ENCODE measurements at places on chromosomes 3 and 15.

DNA sequence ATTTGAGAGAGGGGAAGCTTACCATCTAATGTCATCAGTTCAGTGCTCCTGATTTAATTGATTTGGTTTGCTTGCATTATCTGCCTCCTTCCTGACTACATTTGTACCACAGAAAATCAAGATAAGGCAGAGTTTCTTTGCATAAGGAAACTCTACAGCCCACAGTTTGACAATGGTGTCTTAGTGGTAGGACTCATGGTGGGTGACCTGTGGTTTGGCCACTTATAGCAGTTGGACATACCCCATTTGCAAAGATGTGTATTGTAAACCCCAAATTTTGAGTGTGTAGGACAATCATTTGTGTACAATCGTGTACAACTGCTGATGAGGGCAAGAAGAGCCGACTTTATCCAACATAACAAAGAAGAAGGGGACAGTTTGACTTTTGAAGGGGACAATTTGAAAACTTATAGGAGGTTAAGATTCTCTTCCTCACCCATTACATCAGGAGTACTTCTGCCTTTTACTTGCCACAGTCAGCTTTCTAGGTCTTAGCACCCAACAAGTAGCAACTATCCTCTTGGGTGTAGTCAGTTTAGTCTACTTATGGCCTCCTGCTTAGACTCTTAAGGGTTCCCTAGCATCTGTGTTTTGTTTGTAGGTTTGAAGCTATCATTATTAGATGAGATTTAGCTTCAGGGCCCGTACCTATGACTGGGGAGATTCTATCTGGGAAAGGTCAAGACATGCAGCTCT lies 6.2 kb downstream of the TGFBR2 start:
- no peak for DNase-seq

GRCh38 chr3:184525337-184526087 lies 36.1 kb upstream of the EPHB3 start:
- peak; percentile 79 for DNase-seq

GRCh38 chr3:107382631-107383030 lies 5.4 kb downstream of the CCDC54 start:
- no peak for DNase-seq

GRCh38 chr3:71546821-71547220 lies 36.7 kb downstream of the FOXP1 start:
- no peak for DNase-seq

GRCh38 chr3:129040039-129040336 lies 20.6 kb upstream of the GP9 start:
- DNase-seq = no peak

DNA sequence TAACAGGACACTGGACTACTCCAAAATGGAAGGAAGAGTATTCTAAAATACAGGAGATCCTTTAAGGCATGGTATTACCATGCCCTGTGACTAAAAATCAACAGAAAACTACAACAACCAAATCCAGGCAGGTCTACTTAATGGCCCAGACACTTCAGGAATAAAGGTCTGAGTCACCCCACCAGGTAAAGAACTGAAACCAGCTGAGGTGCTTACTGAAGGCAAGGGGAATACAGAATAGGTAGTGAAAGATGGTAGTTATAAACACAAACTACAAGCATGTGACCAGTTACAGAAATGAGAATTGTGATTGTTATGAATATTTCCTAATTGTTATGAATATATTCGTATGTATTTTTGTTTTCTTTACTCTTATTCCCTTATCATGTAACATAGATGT lies 13.4 kb downstream of the IFT57 start:
- DNase-seq = no peak

DNA sequence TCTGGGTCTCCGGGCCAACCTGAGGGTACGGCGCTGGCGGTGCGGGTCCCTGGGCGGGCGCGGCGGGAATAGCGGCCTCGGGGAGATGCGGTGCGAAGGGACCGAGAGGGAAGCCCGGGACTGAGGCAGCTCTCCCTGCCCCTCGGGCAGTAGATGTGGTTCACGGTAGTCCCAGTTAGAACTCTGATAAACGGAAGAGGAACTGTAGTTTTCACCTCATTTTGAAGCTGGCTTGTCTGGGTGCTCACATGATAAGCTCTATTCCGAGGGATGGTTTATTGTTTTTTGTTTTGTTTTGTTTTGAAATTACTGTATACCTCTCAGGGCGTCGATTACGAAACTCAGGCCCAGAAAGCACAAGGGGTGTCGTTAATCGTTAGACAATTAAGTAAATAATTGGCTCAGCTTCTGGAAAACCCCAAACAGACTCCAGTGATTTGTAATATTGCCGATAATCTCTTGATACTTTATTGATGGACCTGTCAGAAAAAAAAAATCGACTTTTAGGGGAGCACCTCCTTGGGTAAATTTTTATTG lies 413 bp downstream of the NUSAP1 start:
- no peak for DNase-seq

DNA sequence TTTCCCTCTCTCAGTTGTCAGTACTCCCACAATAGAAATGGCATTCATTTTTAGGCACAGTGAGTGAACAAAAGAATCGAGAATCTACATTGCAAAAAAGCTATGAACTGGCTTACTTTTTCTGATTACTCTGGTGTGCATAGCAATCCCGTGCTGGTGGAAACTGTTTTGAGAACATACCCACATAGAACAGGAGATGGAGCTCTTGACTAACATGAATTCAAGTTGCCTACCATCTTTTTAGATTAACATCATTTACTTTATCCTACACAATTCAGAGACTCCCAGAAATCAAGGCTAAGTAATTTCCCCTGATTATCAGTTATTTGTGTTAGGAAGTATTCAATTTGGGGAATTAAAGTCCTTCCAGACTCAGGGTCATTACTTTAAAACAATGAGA lies 326.6 kb downstream of the ARPP21 start:
- no peak for DNase-seq

GRCh38 chr3:190404715-190405114 lies 16.8 kb downstream of the CLDN16 start:
- DNase-seq = no peak

- DNase-seq = no peak
Measured at GRCh38 chr3:30664884-30665283, 58.5 kb downstream of the TGFBR2 start.

- no peak for DNase-seq
Measured at GRCh38 chr3:167736264-167736787, 805 bp downstream of the SERPINI1 start.

DNA sequence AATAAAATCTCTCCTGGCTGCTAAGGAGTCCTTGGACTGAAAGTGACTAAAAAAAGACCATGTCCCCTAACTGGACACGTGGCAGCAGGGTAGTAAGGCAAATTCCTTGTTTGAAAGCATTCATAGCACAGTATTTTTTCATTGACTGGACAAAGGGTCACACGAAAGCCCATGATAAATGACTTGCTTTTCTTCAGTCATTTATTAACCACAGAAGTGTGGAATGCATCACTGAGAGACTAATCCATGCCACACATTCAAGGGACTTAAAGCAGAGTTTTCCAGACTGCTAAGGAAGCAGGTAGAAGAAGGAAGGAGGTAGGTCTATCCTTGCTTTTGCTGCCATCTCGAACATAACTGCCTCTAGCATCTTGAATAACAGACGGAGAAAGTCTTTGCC lies 31.2 kb downstream of the CASR start:
- DNase-seq = no peak

- no peak for DNase-seq
Measured at GRCh38 chr15:63072809-63073277, 30.3 kb downstream of the TPM1 start.

- DNase-seq = no peak
Measured at GRCh38 chr3:93969443-93969842, 4.3 kb downstream of the PROS1 start.

DNA sequence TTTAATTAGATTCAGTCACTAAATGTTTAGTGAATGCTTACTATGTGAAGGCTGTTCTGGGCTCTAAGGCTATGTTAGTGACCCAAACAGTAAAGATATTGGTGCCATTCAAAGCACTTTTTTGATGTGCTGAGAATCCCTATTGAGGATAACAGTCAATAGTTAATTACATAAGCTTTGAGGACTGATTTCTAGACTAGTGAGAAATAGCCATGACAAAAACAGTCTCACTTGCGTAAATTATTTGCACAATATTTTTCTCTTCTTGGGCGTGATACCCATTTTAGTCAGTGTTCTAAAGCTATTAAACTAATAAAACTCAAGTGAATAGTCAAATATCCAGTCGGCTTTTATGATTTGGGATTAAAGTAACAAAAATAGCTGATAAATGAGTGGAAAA lies 74.6 kb downstream of the UBE2E2 start:
- DNase-seq = no peak

DNA sequence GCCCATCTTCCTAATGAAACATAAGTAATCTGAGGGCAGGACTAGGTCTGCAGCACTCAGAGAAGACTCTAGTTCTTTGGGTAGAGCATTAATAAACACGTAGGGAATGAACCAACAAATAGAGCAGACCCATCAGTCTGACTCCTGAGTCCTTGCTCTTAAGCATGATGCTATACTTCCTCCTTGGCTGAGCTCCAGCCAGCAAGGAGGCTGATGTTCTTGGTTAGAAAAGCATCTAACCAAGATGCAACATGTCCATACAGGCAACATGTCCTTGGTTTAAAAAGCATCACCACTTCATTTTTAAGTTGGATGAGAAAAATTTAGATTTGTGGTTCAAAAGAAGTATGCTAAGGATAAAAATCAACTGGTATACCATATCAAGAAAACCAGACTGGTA lies 8.5 kb upstream of the MYH15 start:
- DNase-seq = no peak

GRCh38 chr15:91153954-91154353 lies 53.9 kb downstream of the SV2B start:
- DNase-seq = no peak

- DNase-seq = no peak
Measured at GRCh38 chr3:143081365-143081764, 38.2 kb upstream of the CHST2 start.

DNA sequence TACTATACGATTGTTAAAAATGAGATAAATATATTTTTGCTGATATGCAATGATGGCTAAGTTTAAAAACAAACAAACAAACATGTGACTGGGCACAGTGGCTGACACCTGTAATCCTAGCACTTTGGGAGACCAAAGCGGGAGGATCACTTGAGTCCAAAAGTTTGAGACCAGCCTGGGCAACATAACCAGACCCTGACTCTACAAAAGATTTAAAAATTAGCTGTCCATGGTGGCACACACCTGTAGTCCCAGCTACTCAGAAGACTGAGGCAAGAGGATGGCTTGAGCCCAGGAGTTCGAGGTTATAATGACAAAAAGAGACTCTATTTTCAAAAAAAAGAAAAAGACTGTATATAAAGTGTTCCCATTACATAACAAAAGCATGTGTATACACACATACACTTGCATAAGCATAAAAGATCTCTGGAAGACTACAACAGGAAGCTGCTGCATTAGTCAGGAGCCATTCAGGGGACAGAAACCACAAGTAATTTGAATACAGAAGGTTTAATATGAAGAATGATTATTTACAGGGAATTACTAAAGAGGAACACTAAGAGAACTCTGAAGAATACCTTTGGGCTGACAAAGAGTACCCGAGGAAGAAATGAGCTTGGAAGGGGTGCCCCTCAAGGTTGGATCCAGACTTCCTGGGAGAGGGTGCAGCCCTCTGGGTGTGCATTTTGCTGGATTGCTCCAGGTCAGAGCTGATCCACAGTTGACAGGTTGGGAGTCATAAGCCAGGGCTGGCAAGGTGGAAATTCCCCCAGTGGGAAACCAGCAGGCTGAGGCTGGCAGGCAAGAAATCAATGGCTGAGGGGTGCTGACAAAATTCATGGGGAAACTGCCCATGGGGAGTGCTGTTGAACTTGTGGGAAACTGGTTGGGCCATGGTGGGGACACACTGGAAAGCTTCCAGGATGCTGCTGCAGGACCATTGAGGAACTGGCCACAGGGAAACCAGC lies 9.3 kb upstream of the TM4SF18 start:
- DNase-seq = no peak

- no peak for DNase-seq
Measured at GRCh38 chr15:68343579-68344225, 66.2 kb downstream of the FEM1B start.

- DNase-seq = no peak
Measured at GRCh38 chr3:69012100-69012799, 1.2 kb downstream of the EOGT start.

GRCh38 chr3:190013943-190014924 lies 106.5 kb downstream of the P3H2 start:
- no peak for DNase-seq

GRCh38 chr3:126394179-126394976 lies at the start of gene CFAP100:
Gene CFAP100 (plus strand): TSS chr3:126394909. CDS start chr3:126396001, 1,092 bp downstream.
- no peak for DNase-seq

- DNase-seq = peak; percentile 79
Measured at GRCh38 chr3:47849699-47850563, 47.0 kb downstream of the DHX30 start.

GRCh38 chr3:72800869-72801268 lies 47.4 kb downstream of the SHQ1 start:
- DNase-seq = no peak

- no peak for DNase-seq
Measured at GRCh38 chr3:151227266-151227806, 24.3 kb upstream of the GPR171 start.

DNA sequence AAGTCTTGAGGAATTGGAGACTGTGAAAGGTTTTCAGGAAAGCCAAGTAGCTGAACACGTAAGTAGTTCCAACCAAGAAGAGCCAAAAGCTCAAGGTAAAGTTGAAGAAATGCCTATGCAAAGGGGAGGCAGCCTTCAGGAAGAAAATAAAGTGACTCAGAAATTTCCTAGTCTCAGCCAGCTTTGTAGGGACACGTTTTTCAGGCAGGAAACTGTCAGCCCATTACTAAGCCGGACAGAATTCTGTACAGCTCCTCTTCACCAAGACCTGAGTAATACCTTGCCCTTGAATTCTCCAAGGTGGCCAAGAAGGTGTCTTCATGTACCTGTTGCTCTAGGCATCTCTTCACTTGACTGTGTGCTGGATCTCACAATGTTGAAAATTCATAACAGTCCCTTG lies 48.6 kb downstream of the CDAN1 start:
- DNase-seq = no peak

DNA sequence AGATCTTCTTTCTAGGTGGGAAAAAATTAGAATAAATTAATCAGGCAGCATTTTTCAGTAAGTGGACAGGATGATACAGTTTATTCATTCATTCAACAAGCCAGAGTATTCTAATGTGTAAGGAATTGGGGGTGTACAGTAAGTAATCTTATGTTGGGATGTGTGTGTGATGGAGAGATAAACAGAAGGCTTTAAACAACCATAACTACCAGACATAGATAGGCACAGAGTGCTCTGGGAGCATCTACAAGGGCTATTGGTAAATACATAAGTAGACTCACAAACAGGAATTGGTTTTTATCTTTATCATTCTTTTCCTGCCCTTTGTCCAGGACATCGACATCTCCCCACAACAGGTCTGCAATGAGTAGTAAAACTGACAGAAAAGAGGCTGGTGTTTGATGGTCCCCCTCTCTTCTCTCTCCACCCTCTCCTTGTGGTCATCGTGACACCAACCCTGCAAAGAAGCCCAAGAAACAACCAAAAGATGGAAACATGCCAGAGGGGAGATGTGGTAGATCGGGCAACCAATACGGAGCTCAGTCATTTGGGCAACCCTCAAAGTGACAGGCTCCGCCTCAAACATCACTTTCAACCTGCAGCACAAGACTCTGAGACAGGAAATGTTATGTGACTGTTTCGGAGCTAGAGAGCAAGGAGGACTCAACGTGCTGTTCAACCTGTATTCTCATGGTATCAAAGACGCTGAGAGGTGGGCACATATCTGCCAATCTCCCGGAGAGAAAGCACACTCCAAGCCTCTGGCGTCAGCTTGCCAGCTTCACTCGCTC lies 28.7 kb upstream of the B3GNT5 start:
- no peak for DNase-seq

All from posterior cingulate gyrus (tissue), 11 donors.